Thoracic aorta (tissue), 2 donors: ENCODE measurements at places on chromosomes 7 and 10.

DNA sequence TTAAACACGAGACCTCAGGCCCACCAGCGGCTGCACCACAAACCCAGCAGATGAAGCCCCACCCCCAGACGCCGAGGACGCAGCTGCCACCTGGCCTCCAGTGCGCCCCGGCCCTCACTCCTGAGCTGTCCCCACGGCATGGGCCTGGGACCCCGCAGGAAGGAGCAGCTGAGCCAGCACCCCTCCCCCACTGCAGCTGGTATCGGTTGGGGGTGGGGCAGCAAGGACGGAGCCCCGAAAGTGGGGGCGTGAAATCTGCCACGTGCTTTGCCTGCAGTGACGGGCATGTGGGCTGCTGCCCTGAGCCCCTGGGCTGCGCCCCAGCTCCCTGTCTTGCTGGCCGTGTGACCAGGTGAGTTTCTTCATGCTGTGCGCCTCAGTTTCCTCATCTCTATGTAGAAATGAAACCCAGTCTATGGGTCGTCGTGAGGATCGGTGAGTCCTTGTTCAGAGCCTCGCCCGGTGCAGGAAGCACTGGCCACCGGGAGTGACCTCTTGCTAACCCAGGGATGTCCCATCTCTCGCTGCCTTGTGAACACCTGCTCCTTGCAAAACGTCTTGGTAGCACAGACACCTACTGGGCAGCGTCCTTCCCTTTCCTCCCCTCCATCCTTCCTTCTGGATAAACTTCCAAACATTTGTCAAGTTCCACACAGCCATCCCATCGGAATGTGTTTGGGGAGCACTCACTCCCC, 32.0 kb downstream of the CFAP46 start:
- no peak for DNase-seq

DNA sequence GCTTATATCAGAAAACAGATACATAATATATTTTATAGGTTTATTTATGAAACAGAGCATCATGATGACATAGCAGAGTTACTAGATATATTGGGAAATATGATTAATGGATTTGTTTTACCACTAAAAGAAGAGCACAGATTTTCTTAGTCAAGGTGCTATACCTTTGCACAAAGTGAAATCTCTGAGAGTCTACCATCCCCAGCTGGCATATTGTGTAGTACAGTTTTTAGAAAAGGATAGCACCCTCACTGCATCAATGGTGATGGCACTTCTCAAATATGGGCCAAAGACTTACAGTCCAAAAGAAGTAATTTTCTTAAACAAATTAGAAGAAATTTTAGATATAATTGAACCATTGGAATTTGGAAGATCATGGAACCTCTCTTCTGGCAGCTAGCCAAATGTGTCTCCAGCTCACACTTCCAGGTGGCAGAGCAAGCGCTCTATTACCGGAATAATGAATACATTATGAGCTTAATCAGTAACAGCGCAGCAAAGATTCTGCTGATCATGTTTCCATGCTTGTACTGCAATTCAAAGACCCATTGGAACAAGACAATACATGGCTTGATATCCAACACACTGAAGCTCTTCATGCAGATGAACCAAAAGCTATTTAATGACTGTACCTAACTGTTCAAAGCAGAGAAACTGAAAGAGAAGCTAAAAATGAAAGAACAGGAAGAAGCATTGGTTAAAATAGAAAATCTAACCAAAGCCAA, 21.9 kb upstream of the CREB3L2 start:
- DNase-seq, result no peak

- no peak for DNase-seq
Observed at GRCh38 chr7:80764132-80764531, 125.7 kb downstream of the CD36 start.

DNA sequence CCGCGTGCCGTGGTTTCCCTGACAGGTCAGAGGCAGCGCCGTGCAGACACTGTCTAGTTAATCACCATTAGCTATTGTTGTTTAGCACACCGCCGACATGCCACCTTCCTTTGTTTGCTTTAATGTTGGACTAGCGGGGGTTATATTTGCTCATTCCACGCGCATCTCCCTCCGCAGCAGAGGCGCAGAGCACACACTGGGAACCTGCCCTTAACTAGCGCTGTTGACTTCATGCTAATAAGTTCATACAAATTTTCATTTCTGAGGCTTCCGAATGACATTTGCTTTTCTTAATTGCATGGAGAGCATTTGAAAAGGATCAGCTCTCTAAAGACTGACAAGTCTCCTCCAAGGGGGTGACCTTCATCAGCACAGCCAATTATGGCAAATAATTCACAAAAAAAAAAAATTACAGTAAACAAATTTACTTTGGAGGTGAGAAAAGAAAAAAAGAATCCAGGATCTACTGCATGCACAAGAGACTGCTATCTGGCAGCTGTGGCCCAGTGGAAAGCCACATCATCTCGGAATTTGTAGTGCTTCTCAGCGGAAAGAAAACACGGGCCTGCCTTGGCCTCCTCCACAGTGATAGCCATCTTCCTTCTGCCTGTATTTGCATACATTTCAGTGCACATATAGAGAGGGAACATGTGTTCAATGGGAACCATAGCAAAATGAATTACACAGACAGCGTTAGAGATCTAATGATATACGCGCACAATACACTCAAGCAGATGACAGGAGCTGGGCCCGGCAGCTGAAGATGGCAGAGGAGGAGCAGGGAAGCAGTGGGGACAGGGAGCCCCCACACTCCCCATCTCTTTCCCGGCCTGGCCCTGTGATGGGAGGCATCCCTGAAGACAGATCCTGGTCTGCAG, 94.2 kb downstream of the EBF3 start:
- no peak for DNase-seq

- no peak for DNase-seq
Observed at GRCh38 chr10:78712147-78712546, 356.6 kb upstream of the ZMIZ1 start.

GRCh38 chr7:44287488-44288380, 37.7 kb downstream of the CAMK2B start:
- no peak for DNase-seq

DNA sequence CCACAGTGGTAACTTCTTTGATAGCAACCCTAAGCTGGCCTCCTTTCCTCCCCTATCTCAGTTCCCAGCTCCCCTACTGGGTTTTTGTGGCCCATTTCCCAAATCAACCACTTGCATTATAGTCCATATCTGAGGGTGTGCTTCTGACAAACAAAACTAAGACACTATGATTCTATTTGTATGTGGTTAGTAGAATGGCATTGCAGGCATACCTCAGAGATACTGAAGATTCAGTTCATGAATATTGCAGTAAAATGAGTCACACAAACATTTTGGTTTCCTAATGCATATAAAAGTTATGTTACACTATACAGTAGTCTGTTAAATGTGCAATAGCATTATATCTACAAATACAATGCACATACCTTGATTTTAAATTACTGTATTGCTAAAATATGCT, 15.4 kb upstream of the TMEM243 start:
- no peak for DNase-seq

DNA sequence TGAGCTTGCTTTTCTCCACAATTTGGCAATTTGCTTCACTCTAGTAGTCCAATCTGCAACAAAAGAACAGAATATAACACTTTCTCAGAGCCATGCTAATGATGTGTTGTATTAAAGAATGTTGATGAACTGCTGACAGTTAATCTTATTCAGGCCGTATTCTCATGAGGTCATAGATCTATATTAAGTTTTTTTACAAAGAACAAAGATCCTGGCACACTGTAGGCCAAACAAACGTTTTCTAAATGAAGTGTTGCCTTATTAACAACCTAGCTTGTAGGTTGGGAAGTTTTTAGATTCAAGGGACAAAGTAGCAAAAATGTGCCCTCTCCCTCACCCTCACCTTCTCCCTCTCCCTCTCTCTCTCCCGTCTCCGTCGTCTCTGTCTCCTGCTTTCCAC, 6.8 kb downstream of the HILPDA start:
- no peak for DNase-seq

GRCh38 chr7:99975782-99976521, at the start of gene AZGP1:
Gene AZGP1 (minus strand): TSS chr7:99976031. CDS start chr7:99976020, 11 bp downstream.
- DNase-seq, result no peak

GRCh38 chr7:70719125-70719524, 412.8 kb upstream of the GALNT17 start:
- no peak for DNase-seq

GRCh38 chr7:12570168-12570533, 369 bp upstream of the SCIN start:
- no peak for DNase-seq

GRCh38 chr10:58189269-58189668, 78.4 kb downstream of the IPMK start:
- DNase-seq, result no peak

GRCh38 chr10:79137826-79138225, 69.1 kb downstream of the ZMIZ1 start:
- no peak for DNase-seq

DNA sequence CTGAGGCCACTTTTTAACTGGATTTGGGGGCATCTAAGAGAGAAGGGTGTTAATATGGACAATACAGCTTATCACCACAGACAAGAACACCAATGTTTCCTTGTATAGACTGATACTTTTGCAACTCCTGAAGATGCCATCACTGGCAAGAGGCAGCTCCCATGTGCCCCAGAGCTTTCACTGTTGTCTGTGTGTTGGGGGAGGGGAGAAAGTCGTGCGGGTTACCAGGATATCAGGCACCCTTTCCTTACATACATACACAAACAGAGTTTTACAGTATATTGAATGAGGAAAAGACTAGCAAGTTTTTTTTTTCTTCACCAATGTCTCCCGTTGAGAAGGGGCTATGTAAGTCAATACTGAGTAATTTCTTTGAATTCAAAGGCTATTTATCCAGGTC, 4.1 kb upstream of the DLX6 start:
- DNase-seq, result no peak

GRCh38 chr10:131652438-131653139, 248.2 kb upstream of the PPP2R2D start:
- DNase-seq, result no peak

- no peak for DNase-seq
Observed at GRCh38 chr10:62635127-62635526, 169.4 kb upstream of the ADO start.

DNA sequence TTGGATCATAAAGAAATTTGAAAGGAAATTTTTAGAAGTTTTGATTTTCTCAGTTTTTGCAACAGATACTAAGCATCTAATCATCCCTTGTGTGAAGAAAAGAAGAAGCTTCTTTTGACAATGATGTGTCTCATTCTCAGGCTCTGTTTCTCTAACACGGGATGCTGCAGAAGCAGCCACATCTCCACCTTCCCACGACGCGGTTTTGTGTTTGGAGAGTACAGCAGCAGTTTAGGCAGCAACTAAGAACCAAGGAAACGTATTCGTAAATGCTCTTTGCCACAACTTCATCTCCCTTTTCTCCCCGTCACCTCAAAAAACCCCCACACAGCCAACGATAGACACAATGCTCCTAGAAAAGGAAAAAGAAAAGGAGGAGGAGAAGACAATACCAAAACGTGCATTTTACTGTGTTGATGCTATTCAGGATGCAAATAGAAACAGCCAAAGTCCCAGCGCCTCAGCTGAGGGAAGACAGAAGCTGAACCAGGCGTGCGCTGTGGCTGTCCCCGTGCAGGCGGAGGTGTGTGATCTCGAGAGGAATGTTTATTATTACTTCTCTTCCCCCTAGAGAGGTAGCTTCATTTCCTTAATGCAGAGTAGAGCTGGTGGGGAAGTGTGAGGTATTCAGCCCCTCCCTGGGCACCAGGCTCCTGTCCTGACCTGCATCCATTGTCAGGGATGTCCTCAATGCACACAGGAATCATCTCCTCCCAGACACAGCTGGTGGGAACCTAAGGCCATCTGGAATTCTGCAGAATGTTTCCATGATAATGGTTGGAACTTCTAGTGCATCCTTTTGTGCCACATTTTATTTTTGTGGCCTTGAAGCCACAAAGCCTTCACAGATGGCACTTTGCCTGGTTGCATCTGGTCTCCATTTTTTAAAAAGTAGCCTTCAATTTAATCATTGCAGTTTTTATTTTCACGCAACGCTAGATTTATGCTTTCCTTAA, 174.6 kb upstream of the KLF6 start:
- no peak for DNase-seq

DNA sequence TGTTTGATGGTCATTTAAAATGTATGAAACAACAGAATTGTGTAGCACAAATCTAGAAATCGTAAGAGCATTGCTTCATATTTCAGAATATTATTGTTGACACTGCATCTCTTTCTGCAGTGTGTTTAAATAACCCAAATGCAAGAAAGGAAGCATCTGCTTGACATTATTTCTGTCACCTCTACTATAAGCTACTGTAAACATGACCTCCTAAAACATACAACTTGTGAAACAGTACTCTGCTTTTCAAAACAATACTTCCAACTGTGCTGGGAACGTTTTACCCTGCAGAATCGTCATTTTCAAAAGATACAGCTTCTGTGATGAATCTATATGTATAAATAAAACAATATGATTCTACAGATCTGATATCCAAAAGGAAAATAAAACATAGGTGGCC, 82.0 kb downstream of the RNF133 start:
- DNase-seq, result no peak

GRCh38 chr10:995559-995926, 7.3 kb downstream of the GTPBP4 start:
- DNase-seq, result no peak

GRCh38 chr10:129707406-129708388, 240.7 kb downstream of the MGMT start:
- DNase-seq, result no peak

DNA sequence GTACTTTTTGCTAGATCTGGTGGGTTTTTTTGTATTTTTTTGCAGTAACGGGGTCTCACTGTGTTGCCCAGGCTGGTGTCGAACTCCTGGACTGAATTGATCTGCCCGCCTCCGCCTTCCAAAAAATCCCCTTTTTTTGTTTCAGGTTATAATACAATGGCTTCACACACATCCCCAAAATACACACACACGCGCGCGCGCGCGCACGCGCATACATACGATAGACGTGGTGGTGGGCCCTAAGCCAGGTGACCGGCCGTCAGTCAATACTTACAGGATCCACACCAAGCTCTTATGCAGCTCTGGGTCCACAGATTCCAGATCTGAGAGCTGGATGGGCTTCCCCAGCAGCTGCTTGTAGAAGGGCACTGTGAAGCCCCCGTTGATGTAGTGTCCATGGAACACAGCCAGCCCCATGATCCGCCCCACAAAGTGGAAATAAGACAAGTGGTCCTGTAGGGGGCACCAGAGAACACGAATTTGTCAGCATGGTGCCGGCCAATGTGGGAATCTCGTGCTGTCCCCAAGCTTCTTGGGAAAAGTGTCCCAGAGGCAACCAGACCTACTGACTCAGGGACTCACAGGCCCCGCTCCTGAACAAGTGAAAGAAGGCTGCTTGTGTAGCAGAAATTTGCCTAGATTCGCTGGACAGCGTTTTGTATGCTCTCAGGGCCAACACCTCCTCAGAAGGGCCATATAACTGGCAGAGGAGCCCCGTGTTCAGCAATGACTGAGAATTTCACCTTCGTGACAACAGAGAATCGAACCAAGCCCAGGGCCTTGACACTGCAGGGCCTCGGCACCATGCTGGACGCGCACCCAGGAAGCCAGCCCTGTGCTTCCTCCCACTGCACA, 103.6 kb downstream of the SMURF1 start:
- DNase-seq, result peak; percentile 43
